NCI-H2081 (cell line): ENCODE measurements at places on chromosomes 16 and 17.

- DNase-seq, result no peak
Observed at GRCh38 chr17:40522961-40523310, 21.5 kb upstream of the TNS4 start.

- no peak for DNase-seq
Observed at GRCh38 chr17:16287563-16288027, 65.7 kb downstream of the CENPV start.

DNA sequence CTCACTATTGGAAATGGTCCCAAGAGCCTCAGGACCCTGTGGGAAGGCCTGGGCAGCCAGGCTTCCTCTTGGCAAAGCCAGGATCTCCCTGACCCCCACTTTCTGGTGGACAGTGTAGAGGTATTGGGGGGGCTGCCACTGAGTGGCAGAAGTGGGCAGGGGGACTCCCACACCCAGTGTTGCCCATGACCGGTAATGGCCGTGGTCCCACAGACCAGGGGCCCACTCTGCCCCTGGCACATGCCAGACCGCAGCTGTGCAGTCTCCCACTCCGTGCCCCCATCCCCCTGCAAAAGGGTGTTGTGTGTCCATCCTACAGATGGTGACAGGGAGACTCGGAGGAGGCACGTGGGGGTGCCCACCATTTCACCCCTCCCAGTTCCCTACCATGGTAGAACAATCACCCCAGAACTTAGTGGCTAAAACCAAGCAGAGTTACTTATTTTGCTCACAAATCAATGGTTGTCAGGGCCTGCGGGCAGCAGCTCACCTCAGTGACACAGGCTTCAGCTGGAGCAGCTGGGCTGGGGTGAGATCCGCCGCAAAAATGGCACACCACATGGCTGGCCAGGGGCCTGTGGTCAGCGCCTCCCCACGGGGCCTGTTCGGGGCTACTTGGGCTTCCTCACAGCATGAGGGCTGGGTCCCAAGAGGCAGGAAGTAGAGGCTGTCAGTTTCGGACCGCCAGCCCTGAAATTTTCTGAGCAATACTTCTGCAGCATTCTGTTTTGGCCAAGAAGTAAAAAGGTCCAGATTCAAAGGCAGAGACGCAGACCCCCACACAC, 59.0 kb upstream of the ZNF469 start:
- no peak for DNase-seq

DNA sequence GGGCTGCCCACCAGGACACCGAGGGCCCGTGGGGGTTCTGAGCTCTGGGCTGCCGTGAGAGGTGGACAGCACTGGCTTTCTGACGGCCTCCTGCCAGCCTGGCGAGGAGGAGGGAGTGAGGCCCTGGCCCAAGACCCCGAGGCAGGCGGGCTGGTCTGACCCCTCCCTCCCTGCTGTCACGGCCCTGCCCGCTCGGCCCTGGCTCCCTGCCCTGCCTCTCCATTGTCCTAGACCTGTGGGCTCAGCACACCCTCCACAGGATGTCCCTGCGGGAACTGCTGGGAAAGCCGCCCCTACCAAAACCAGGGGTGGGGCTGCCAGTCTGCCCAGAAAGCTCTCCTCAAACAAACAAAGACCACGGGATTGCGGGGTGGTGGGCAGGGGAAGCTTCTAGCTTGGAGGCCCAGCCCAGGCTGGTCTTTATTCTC, 20.7 kb downstream of the SPNS2 start:
- no peak for DNase-seq

DNA sequence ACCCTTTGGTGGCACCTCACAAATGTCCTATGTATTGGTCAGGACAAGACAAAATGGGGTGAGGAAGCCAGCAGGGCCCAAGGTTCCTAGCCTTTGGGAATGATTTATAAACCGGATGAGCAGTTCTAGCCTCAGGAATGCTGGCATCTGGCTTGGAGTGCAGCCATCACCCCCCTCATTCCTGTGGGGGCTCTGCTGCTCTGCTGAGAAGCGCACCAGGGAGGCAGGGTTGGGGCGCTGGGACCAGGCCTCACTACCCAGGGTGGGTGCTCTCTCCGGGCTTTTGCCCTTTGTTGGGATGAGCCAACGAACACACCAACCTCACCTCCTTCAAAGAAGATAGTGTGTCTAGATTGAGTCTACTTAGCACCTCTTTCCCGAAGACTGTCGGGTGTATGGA, 39.2 kb downstream of the TMEM11 start:
- DNase-seq, result no peak

- no peak for DNase-seq
Observed at GRCh38 chr17:9232591-9233270, 211.4 kb downstream of the NTN1 start.

DNA sequence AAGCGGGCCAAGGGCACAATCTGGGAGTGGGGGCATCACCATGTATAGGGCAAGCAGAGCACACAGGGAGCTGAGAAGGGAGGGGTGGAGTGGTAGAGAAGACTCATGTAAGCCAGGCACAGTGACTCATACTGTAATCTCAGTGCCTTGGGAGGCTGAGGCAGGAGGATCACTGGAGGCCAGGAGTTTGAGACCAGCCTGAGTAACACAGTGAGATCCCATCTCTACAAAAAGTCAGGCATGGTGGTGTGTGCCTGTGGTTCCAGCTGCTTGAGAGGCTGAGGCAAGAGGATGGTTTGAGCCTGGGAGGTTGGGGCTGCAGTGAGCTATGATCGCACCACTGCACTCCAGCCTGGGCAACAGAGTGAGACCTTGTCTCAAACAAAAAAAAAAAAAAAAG, 40.8 kb downstream of the ARHGAP27 start:
- DNase-seq, result no peak
